ENCODE measurements at places on chromosomes 16 and 17. TPM values are rescaled to one million over a fixed set of nuclear protein-coding genes. Genes with fewer than 3 reads are reported as not detected.

- peaks cover 1% of the 10 kb centered on the region for H3K36me3 ChIP-seq
- H3K4me3 ChIP-seq, result no peak overlapping the region
- DNase-seq, result no peak
- H3K27me3 ChIP-seq, result peaks cover 35% of the 10 kb centered on the region
- H3K27ac ChIP-seq, result no peak overlapping the region
- H3K4me1 ChIP-seq, result peaks cover 8% of the 10 kb centered on the region
Measured at GRCh38 chr17:34318474-34318873, 761 bp upstream of the CCL8 start.

GRCh38 chr16:47136099-47136842, 7.5 kb downstream of the NETO2 start:
- DNase-seq, result no peak
- no peaks in the 10 kb centered on the region for H3K27me3 ChIP-seq
- H3K4me3 ChIP-seq, result no peak overlapping the region
- peaks cover 9% of the 10 kb centered on the region for H3K36me3 ChIP-seq
- H3K4me1 ChIP-seq, result peaks cover 44% of the 10 kb centered on the region

KRTAP1-1 gene
- not detected for total RNA-seq

CES5A gene
- not detected for total RNA-seq

TP53 gene
- 172 TPM for total RNA-seq

TEDC2 gene
- total RNA-seq, result 41.0 TPM

Data from activated T-helper 1 cell treated with anti-CD3 and anti-CD28 coated beads, Interleukin-12 subunit alpha, Interleukin-12 subunit beta, Interleukin-2, Interleukin-4 antibody, amounts not matched to agents 30 ng/mL and 10 ng/mL and 1 ng/mL, durations not matched to agents 14 hours and 24 hours and 36 hours (primary cell).